ENCODE measurements at places on chromosomes 7 and 10.

- DNase-seq = no peak
These were observed 529.0 kb downstream of the TYW1 start for GRCh38 chr7:67525588-67525987.

DNA sequence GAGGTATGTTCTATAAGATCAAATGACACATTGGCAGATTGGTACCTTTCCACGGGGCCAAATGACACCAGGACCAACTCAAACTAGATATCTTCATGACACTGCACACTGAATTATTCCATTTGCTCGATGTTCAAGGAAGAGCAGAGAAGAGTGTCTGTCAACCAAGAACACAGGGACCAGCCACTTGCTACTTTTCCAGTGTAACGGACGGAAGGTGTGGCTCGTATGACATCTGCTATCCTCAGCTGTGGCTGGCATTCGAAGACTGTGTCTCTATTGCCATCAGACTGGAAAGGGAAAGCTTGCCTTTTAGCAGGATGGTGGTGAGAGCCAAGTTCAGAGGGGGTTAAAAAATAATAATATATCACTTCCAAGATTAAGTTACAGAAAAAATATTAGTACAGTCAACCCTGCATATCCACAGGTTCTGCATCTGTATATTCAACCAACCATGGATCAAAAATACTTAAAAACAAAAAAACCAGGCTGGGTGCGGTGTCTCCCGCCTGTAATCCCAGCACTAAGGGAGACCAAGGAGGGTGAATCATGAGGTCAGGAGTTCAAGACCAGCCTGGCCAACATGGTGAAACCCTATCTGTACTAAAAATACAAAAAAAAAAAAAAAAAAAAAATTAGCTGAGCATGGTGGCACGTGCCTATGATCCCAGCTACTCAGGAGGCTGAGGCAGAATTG is 237.1 kb downstream of the PRPF18 start:
- no peak for DNase-seq

- no peak for DNase-seq
These were observed 24.0 kb upstream of the NPS start for GRCh38 chr10:127524908-127525665.

- DNase-seq = no peak
These were observed 256.2 kb upstream of the MGMT start for GRCh38 chr10:129210876-129211275.

DNA sequence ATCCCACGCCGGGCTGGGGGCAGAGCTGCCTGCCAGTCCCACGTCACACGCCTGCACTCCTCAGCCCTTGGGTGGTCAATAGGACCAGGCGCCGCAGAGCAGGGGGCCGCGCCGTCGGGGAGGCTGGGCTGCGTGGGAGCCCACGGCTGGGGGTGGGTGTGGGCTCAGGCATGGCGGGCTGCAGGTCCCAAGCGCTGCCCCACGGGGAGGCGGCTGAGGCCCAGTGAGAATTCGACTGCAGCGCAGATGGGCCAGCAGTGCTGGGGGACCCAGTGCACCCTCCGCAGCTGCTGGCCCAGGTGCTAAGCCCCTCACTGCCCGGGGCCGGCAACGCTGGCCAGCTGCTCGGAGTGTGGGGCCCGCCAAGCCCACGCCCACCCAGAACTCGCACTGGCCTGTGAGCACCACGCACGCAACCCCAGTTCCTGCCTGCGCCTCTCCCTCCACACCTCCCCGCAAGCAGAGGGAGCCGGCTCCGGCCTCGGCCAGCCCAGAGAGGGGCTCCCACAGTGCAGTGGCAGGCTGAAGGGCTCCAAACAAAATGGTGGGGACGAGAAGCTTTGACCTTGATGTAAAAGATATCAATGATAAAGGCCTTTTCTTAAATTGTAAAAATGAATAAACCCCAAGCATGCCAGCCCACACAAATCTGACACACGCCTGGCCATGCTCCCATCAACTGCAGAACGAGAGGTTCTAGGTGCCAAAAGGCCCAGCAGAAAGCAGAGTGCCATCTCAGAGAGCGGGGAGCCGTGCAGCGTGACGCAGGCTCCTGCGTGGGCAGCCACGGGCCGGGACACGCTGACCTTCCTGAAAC is 255.5 kb downstream of the MAD1L1 start:
- no peak for DNase-seq

- no peak for DNase-seq
These were observed 22.1 kb downstream of the GET4 start for GRCh38 chr7:898460-898854.

GRCh38 chr7:125780153-125780552 is 850.5 kb upstream of the POT1 start:
- DNase-seq = no peak

GRCh38 chr10:112784022-112784461 is 166.0 kb upstream of the TCF7L2 start:
- DNase-seq = no peak

- no peak for DNase-seq
These were observed 9.6 kb downstream of the TRIM56 start for GRCh38 chr7:101094791-101095375.
